ENCODE measurements at places on chromosomes 4 and X.

DNA sequence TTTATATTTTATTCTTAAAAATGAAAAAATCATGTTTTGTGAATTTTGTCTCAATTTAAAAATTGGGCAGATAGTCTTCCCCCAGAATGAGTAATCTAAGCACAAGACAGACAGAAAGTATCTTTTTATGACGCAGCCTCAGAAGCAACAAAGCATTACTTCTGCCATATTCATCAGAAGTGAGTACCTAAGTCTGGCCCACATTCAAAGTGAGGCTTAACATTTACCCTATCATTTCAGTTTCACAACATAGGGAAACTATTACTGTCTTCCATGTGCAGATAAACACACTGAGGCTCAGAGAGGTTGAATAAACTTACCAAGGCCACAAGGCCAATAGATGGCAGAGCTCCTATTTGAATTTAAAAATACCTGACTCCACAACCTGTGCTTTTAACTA, 4.4 kb upstream of the PRDX4 start:
- no peak for DNase-seq

DNA sequence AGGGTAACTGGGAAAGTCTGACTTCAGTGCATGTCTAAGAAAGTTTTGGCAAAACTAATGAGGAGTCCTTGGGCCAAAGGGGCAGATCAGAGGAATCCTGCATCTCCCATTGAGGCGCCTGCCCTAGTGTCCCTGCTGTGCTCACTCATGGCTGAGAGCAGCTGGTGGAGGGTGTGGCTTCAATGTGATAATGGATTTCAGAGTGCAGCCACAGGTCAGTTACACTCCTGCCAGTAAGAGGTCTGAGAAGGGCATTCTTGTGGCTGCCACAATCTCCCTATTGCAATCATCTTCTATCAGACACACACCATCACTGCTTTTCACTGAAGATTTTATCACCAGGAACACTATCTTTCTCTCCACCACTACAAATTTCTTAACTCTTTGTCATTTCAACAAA, 457.1 kb downstream of the MID1IP1 start:
- no peak for DNase-seq

GRCh38 chrX:106997611-106998010, 2.4 kb downstream of the MORC4 start:
- DNase-seq, result no peak

GRCh38 chrX:15745179-15745578, 7.1 kb downstream of the CA5B start:
- DNase-seq, result no peak

GRCh38 chr4:71396382-71396781, 57.6 kb downstream of the SLC4A4 start:
- DNase-seq, result no peak

GRCh38 chr4:38568768-38569167, 95.2 kb upstream of the KLF3 start:
- no peak for DNase-seq

DNA sequence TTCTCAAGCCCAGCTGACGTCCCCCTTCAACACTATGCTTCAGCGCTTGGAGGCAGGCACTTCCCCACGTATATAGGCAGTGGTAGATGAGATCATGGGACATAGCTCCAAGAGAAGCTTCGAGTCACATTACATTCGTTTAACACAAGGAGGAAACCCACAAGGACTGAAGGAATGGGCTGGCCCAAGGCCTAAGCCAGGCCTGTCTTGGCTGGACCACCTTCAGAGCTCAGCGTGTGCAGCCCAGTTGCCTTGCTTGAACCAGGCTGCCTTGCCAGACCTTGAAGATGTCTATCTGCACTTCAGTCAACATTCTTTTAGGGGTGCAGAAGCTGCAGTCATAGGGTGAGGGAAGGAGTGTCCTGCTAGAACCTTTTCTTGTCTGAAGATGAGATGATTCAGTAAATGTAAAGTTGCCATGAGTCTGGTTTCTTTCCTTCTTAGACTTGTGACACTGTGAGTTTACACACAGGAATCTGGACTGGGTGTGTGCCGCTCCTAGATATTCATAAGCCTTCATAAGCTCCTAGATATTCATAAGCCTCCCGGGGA, 144.1 kb upstream of the RBPJ start:
- DNase-seq, result no peak

DNA sequence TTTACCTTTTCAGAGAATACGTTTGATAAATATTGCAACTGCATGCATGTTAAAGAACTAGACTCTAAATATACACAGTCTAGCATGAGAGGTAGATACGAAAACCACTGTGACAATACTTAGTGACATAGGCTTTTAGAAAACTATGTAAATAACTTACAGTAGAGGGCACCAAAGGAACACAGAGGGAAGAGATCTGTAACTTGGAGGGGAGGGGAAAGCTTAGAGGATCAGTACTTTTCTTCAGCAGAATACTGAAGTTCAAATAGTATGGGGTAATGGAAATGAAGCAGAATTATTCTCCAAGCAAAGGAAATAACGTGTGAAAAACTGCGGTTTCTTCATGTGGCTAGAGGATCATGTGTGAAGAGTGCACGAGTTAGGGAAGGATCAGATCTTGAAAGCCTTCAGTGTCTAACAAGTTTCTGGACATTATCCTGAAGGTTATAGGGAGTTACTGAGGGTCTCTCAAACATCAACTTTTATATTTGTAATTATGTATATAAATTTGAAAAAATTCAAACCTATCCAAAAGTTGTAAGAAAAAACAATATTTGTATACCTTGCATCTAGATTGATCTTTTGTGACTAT, 264.3 kb downstream of the NPFFR2 start:
- no peak for DNase-seq

DNA sequence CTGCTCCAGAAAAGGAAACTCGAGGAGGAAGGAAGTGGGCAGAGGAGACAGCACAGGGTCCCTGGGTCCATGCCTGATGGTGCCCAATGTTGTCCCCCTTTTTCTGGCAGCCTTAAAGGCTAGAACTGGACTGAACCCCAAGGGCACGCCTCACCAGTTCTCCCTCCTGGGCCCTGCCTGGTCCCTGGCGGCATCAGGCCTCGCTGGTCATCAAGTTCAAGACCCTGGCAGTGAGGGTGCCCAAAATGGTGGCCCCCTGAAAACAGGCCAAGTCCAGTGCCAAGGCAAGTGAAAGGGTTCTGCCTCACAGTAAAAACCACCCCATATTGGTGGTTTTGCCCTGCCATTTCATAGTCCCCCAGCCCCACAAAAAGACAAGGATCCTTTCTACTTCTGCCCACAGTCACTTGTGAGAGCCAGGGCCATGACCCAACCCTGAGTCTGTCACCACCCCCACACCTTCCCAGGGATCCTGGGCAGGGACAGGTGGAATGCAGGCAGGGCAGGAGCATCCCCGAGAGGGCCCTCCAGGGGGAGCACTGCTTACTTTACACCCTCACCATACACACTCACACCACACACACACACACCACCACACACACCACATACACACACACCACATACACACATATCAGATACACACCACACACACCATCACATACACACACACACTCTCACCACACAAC, 107.6 kb downstream of the DCTD start:
- DNase-seq, result no peak

DNA sequence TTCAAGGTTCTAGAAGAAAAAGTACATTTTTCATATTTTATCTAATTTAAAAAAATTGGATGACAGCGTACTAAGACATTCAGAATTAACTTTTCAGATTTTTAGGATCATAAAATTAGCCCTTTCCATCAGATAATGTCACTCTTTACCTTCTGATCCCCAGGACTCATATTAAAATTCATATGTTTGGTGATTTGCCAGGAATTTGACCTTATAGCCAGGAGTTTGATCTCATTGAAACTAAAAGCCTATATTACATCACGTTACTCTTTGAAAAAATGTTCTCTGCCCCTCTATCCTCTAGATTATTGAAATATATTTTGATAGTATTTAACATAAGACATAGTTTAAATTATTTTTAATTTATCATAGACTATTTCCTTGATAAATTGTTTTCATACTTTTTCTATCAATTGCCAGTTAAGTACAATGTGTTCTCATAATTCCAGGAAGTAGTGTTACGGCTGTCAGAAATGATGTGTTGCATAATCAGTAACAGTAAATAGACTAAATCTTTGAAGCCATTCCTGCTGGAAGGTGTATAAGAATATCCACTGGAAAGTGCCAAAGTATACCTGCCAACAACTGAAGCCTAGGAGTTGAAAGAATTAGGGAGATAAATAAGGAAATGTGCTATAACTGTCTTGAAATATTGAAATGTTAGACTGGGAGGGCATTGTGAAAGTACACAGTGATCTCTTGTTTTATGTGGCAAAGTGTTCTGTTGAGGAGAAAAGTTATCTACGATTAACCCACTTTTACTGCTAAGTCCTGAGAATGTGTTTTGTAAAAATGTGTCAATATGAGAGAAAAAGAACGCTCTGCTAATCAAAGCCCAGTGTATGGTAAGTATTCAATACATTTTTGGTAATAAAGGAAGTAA, 32.9 kb upstream of the PDGFC start:
- no peak for DNase-seq
